ENCODE measurements at places on chromosomes 1 and 21.

DNA sequence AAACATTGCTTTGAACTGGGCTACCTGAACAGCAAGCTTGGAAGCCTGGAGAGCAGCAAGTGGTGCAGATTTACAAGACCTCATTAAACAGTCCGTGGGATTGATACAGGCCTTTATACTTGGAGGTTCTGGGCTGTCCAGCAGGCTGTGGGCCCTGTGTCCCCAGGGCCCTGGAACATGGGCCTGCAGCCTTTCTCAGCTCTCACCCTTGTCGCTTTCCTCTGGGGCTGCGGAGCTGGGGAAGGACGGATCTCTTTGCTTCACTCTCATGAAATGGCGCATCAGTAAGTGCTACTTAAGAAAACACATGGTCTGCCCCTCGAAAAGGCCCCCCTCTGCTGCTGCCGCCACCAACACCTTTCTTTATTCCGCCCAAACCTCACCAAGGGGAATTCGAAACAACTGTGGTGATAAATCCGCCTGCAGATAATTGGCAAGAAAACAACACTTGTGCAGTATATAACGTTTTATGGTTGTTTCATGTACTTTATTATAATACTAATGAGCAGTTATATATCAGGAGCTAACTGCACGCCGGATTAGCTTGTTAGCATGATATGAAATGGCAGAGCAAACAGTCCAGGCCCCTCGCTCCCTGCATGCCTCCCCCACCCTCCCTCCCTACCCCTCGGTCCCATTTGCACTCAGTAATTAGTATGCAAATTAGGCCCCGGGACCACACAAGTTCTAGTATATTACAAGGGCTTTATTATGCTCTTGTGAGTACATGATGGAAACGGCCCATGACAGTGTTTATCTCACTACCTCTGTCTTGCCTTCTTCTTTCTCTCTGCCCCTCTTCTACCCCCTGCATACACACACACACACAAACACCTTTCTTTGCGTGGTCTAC, 131.5 kb downstream of the RNF220 start:
- DNase-seq = no peak

GRCh38 chr1:190138266-190138665, 339.4 kb downstream of the BRINP3 start:
- DNase-seq = no peak

- no peak for DNase-seq
These were observed 170.5 kb downstream of the FOXD2 start for GRCh38 chr1:47608296-47608875.

- DNase-seq = no peak
These were observed 28.2 kb upstream of the HRNR start for GRCh38 chr1:152252157-152252556.

- no peak for DNase-seq
These were observed 4.6 kb upstream of the GMEB1 start for GRCh38 chr1:28663871-28664470.

DNA sequence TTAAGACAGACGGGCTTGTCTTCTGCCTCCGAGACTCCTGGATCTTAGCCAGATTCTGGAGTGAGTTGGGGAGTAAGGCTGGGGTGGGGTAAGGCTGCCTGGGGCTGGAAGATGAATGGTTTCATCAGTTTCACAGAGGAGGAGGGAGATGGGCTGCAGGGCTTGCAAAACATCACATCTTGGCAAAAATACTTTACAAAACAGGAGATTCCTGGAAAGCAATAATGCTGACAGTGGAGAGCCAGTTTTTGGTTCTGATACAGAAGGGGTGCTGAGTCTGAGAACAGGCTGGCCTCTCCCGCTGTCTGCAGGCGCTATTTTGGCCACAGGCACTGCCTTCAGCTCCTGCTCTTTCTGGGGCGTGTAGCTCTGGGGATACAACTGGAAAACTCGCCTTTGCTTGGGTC, 83.4 kb upstream of the KCNE2 start:
- no peak for DNase-seq

GRCh38 chr1:30537279-30537678, 186.1 kb downstream of the MATN1 start:
- DNase-seq = no peak

DNA sequence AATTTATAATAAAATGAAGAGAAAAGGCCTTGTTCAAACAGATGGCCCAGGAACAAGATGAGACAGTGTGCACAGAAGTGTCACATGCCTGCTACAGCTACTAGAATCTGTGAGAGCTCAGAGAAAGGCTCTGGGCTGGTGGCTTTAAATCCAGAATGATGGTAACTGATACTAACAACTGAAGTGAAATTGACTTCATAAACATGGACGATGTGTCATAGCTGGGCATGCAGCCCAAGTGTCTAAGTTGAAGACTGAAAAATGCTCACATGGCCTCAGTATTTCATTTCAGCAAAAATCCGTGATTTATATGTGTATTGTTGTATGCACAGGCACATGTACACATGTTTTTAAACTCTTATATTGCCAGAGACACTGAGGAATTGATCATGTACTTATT, 208.3 kb upstream of the RUNX1 start:
- no peak for DNase-seq

GRCh38 chr1:16608838-16609560, 4.4 kb downstream of the NBPF1 start:
- DNase-seq = no peak

- no peak for DNase-seq
These were observed 55.3 kb upstream of the WASF2 start for GRCh38 chr1:27545271-27545670.

- DNase-seq = no peak
These were observed 19.3 kb downstream of the C1orf167 start for GRCh38 chr1:11781297-11781696.

GRCh38 chr1:172545396-172546004, 12.6 kb downstream of the SUCO start:
- DNase-seq = no peak

DNA sequence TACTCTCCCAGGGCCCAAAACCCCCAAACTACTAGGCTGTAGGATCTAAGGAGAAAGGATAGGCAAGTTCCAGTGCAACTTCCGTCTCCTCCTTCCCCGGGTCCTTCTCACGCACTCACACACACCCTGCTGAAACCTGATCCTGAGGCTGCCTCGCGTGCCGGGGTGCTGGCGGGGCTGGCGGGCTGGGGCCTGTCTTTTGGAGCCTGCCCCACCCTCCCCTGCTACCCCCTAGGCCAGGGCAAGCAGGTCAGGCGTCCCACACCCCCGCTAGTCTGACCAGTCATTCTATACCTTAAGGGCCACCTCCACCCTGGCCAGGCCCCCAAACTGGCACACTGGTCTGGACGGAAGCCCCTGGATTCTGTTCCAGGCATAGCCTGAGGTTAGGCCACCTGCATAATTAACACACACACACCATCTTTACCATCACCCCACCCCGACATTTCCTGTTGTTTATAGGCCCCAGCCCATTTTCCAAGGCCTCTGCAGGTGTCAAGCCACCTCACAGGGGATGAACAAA, 48.3 kb upstream of the ARTN start:
- DNase-seq = no peak

GRCh38 chr1:159826441-159827101, at the start of gene SLAMF8:
Gene SLAMF8, plus strand, starts transcription at chr1:159826873. Its CDS starts 26 bp downstream, at chr1:159826899.
- DNase-seq = peak; percentile 13

- no peak for DNase-seq
These were observed 34.0 kb downstream of the ADAM30 start for GRCh38 chr1:119862276-119862675.

GRCh38 chr21:14875704-14876523, 188.9 kb downstream of the NRIP1 start:
- DNase-seq = no peak

DNA sequence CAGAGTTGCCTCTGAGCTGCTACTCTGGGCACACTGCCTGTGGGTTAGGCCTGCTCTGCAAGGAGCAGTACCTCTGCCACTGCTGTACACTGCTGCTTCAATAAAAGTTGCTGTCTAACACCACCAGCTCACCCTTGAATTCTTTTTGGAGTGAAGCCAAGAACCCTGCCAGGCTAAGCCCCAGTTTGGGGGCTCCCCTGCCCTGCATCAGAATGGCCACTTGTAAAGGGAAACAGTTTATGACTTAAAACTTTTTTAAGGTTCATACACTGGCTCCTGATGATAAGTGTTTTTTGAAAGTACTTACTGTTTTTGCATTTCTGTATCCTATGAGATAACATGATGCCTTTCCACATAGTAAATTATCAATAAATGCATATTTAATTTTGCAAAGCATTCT, 310.0 kb downstream of the LMO4 start:
- DNase-seq = no peak

DNA sequence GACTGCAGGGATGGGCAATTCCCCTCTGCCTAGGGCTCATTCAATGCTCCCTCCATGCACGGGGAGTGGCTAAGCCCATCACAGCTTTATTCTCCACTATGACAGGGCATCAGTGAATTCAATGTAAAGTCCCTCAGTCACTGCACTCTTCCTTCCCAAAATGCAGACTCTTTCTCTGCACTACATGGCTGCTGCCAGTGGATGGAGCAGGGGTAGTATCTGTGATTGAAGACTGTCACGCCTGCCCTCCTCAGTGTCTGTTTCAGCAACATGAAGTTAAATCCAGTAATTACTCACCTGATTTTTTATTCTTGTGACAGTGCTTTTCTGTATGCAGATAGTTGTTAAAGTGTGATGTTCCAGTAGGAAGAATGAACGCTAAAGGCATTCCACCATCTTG, 1323.2 kb downstream of the AMY1C start:
- no peak for DNase-seq

DNA sequence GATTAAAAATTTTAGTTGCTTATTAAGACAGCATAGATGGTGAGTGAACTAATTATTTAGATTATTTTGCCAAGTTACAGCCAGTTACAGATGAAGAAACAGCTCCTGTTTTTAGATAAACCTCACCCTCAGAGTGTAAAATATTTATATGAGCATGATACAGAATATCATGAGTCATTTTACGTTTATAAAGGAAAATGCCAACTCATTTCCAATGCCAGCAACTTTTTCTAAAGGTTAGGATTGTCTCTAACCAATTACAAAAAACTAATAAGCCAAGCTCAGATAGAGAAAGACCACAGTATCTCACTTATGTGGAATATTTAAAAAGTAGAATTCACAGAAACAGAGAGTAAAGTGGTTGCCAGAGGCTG, 590.1 kb downstream of the LTN1 start:
- DNase-seq = no peak

GRCh38 chr1:90945287-90945686, 76.5 kb downstream of the ZNF644 start:
- DNase-seq = no peak

DNA sequence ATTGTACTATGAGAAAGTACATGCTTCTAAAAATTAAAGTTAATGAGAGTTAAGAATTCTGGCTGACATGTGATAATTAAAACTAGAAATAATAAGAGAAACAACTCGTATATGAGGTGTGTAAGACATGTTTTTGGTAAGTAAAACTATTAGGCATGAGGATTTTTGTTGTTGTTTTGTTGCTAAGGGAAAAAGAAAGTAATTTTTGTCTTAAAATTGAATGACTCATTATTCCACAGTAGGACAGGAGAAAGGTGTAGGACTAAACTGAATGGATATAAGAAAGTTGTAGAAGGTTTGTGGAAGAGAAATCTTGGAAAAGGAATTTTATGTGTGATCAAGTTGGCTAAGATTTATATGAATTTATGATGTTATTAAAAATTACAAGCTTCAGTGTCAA, 54.8 kb downstream of the TBX19 start:
- no peak for DNase-seq

DNA sequence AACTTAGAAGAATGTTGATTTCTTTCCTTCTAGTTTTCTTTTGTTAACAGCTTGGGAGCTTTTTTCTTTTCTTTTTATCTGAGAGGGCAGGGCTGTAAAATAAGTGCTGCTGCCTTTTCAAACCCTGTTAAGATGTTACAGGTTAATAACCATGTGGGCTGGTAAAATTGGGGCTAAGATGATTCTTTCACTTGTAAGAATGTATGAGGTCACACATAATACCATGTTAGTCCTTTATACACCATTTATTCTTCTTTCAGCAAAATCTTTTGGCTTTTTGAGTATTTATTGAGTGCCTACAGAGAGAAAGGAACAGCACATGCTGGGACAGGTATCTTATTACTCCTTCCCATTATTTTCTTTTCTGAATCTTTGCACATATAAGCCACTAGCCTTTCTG, 6.1 kb upstream of the AK4 start:
- DNase-seq = no peak

- no peak for DNase-seq
These were observed 1.5 kb downstream of the THEMIS2 start for GRCh38 chr1:27873671-27874384.

- no peak for DNase-seq
These were observed 50.8 kb downstream of the TGFB2 start for GRCh38 chr1:218395916-218396315.

GRCh38 chr1:68113966-68114365, 63.5 kb upstream of the DIRAS3 start:
- no peak for DNase-seq

DNA sequence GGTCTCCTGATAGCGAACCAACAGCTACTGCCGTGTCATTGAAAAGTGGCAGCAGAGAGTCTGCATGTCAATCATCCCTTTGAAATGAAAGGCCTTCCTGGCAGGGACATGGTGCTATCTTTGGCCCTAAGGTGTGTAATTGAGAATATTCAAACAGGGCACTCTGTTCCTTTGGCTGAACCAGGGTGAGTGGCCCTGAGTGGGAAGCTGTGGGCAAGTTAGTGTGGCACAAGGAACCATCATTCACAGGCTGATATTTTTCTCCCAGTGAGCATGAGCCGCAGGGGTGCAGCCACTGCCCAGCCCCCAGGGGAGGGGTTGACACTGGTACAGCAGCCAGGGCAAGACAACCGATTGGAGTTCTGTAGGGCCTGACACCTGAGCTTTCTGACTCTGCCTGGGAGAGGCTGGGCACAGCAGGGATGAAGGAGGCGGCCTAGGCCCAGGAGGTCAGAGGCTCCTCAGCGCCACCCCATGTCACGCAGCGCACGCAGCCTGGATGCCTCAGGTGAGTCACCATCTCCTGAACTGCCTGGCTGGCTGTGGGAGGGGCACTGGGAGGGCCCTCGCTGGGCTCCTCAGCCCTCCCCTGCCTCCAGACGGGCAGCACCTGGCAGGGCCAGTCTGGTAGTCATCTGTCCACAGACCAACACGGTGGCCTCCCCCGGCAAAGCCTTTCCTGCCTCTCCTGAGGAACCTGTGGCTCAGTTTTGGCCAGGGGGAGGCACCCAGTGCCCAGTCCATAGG, 13.2 kb downstream of the QSOX1 start:
- DNase-seq = no peak

GRCh38 chr1:56867491-56867890, 12.9 kb downstream of the C8A start:
- DNase-seq = no peak

GRCh38 chr21:27700974-27701614, 734.2 kb upstream of the ADAMTS5 start:
- DNase-seq = peak; percentile 56

GRCh38 chr1:192521734-192522133, 53.8 kb upstream of the RGS1 start:
- DNase-seq = no peak

All from CD4-positive, CD25-positive, alpha-beta regulatory T cell (primary cell).